ENCODE measurements at places on chromosomes 5 and 9.

DNA sequence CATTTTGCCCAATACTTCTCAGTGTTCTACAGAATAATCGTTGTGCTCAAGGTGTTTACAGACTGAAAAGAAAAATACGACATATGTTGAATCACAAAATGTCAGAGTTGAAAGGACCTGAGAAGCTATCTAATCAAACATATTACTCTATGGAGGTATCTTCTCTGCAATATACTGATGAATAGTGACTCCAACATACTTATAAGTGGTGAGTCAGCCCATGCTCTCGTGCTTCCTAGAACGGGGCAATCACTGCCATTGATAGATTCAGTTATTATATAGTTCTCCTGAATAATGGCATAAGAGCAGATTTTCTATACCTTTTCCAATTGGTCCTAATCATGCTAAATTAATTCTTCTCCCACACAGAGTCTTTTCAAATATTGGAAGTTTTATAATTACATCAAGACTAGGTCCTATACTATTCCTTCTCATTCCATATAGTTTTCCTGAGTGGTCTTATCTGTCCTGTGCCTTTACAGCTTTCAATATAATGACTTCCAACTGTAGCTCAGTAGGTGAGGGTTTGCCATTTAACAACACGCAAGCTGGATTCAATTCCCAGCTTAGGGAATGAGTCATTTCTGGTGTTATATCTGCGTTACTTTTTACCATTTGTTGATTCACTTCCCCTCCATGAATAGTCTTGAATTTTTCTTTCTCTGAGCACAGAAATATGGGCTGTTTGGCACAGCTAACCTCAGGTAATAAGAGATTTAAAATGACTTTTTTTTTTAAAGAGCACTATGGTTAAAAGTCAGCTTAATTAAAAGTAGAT is 81.1 kb downstream of the PLK2 start:
- no peak for DNase-seq

- peak; percentile 25 for DNase-seq
These were observed 89.7 kb downstream of the DAP start for GRCh38 chr5:10671041-10672008.

GRCh38 chr5:1162751-1163150 is 38.6 kb upstream of the SLC6A19 start:
- DNase-seq: no peak

DNA sequence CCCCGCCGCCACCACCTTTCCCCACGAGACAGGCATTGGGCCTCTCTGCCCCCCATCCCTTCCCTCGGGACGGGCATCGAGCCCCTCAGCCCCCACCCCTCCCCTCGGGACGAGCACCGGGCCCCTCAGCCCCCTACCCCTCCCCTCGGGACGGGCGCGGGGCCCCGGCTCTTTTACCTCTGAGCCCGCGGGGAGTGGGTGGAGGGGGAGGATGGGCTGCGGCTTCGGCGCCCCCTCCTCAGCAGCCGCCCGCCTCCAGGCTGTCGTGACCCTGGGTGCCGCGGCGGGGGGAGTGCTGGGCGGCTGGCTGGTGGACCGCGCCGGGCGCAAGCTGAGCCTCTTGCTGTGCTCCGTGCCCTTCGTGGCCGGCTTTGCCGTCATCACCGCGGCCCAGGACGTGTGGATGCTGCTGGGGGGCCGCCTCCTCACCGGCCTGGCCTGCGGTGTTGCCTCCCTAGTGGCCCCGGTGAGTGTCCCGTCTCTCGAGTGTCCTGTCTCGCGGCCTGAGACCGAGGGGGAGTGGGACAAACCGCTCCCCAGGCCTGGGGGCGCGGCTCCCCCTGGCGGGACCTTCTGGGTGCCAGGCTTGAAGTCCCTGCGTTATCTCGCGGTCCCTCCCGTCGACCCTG is 791 bp downstream of the SLC2A8 start:
- no peak for DNase-seq

DNA sequence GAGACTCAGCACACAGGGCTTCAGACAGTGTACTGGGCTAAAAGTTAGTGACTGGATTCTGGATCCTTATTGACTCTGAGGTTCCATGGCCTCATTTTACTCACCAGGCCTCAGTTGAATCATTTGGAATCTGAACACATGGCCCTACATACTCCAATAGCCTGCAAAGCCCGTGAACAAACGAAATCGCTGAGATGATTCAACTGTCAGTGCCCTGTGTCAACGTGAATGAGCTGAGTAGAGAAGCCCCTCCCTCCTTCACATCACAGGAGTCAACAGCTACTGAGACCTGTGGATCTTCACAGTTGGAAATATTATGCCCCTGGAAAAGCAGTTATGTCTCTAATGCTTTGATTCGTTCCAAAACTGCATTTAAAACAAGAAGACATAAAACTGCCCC is 429.3 kb downstream of the GADD45G start:
- DNase-seq: no peak

- DNase-seq: peak; percentile 72
These were observed 26.7 kb upstream of the GRIA1 start for GRCh38 chr5:153463806-153464205.

DNA sequence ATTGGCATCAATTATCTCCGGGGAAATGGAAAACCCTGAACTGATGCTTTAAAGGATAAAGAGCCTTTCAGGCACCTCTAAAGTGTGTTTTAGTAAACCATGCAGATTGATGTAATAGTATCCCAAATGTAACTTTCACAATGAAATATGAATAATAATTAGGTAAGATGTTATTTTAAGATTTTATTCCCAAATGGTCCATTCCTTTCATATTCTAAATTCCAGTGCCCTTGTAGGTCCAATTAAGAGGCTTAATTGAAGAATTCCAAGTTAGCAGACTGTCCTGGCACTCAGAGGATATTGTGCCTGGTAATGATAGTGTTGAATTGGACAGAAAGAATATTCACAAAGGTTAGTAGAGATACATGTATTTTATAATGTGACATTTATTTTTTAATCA is 352.5 kb upstream of the NUDT12 start:
- DNase-seq: no peak

- DNase-seq: no peak
These were observed 5.6 kb upstream of the CAMK2A start for GRCh38 chr5:150295172-150295634.

DNA sequence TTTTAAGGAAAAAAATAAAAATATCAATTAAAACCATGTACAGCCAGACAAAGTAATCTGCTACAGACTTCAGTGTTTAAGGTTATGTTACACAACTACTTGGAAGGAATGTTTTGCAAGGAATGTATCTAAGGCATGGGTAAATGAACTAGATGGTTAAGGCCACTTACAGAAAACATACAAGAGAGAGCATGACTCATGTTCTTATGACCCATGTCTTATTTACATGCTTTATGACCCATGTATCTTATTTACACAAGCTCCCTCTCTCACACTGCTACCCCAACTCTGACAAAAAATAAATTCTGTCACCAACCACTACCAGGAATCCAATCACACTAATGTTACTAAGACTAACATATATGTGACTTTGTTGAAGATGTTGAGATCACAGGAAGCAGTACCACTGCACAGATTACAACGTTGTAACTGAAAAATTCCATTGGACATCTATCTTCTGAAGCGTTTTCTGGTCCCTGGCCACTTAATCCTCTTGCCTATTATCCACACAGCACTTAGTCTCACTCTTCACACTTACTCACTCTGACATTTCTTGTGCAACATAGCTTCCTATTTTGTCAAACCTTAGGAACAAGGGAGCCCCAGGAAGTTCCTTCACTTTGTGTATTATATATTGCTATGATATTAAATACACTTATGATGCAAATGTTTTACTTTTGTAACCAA is 1630.1 kb upstream of the C9orf72 start:
- no peak for DNase-seq

DNA sequence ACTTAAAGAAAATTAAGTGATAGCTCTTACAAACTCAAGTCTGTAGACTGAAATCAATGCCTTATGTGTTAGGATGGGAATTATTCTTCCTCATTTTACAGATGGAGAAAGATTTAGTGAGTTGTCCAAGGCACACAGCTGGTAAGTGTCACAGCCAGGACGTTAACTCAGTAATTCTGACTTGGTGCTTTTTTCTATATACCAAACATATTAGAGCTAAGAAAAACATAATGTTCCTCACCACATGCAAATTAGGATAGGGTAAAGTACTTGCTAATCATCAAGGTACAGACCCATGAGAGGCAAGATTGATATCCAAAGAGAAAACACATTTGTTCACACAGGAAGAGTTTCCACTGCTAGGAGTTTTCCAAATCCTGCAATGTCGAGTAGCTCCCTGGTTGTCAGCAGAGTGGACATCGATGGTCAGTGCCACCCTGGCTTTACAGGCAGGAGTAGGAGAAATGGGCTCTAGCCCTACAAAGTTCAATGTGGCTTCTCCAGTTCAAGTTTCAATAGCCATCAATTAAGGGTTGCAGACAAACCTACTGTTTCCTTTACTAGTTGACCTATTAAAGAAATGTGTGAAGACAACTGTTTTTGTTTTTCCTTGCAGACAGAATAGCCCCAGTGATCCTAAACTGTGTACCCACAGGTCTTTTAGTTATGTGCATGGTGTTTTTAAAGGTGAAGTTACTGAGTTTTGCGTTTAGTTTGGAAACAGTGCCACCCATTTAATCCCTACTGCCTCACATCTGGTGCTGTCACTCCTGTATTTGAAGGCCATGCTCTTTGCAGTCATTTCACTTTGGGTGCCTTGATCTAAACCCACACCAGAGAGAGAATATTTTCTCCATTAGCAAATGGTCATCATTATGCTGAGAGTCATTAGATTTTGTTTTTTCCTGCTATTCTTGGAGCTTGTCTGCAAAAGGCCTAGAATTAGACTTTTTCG is 460.8 kb upstream of the SMARCA2 start:
- no peak for DNase-seq

DNA sequence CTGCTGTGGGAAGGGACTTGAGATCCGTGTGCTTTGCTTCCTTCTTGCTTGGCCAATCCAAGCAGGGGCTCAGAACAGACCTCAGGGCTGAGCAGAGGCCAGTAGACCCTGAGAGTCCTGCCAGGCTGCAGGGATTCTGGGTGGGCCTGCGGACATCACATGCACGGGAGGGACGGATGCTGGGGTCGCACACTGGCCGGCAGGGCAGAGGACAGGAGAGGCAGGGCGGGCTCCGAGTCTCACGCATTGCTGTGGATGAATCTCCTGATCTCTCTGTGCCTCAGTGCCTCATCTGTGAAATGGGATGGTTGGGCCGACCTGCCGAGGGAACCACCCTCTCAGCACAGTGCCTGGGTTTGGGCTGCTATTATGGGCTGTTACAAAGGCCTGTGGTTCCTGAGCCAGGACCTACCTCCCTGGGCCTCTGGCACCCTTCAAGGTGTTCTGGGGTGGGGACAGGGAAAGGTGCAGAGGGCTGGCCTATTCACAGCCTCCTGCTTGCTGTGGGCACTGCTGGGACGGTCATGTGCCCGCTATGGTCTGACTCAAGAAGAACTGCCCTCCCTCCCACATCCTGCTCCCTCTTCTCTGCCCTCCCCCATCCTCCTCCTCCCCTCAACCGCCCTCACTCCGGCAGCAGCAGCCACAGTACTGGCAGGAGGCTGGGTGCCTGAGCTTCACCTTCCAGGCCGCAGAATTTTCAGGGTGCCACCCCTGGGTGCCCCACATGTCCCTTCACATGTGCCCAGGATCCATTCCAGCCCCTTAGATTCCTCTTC is 43.3 kb downstream of the NCS1 start:
- DNase-seq: no peak

- DNase-seq: no peak
These were observed 43.6 kb downstream of the JADE2 start for GRCh38 chr5:134568761-134569695.

DNA sequence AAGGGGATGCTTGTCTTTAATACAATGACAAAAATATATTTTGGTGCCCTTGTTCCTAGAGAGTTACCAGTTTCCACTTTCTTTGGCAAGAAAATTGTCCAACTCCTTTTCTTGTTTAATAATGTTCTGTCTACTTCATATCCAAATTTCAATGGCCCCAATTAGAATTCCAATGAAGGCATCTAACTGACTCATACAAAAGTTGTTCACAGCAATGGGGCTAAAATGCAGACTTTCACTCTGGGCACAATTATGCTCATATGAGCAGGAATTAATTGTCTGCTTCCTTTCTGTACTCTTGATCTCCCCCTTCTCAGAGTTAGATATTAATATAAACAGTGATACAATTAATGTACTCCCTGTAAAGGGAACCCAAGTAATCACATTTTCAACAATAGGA is 42.1 kb upstream of the ZNF622 start:
- DNase-seq: peak; percentile 1

GRCh38 chr9:82780017-82780416 is 282.9 kb downstream of the RASEF start:
- no peak for DNase-seq

GRCh38 chr9:94928691-94929368 is 202.3 kb downstream of the AOPEP start:
- no peak for DNase-seq

DNA sequence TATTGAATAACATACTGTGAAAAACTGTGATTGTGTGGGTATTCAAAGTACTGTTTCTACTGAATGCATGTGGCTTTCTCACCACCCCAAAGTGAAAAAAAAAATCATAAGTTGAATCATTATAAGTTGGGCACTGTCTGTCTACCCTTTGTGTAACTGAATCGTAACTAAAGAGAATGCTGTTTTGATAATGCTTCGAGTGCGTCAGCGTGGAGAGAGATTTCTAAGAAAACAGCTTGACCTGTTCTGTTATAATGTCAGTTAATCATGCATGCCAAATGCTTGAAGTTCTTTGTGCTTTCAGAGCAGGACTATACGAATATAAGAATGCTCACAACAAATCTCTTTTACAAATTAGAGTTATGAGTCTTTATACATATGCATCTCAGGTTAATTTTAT is 148.8 kb upstream of the SGCD start:
- no peak for DNase-seq

GRCh38 chr9:105257809-105258208 is 13.4 kb downstream of the SLC44A1 start:
- no peak for DNase-seq

DNA sequence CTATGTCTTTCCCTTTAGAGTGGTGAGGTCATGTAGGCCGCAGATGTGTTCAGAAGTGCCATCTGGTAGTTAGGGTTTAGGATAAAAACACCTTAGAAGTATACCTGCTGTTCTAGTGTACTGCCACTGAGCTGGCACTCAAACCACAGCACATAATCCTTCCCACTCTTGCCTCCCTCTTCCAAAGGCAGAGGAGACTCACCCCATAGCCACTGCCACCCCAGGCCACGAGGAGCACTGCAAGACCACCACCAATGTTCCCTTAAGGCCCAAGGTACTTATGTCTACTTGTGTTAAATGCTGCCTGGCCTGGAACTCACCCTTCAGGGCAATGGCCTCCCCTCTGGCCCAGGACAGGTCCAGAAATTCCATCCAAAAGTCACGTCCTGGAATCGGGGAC is 379.5 kb upstream of the EDIL3 start:
- DNase-seq: no peak

- no peak for DNase-seq
These were observed 293.0 kb downstream of the KCTD16 start for GRCh38 chr5:144463481-144464223.

DNA sequence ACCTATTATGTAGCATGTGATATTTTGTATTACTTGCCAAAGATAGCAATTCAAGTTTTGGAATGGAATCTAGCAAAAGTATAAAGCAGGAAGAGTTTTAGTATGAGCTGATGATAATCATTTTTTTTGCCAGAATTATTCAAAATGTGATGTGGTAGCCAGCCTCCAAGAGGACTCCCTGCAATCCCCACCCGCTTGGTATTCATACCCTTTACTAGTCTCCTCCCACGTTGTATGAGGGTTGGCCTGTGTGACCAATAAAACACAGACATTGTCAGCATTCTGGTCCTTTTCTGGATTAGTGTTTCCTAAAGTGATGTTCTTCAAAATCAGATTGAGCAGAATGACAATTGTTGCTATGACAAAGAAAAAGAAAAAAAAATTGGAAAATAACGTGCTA is 63.8 kb downstream of the TARS1 start:
- no peak for DNase-seq
